ENCODE measurements at places on chromosomes 6 and 20.

- no peak for DNase-seq
Observed at GRCh38 chr20:62927128-62927705, 912 bp upstream of the DIDO1 start.

DNA sequence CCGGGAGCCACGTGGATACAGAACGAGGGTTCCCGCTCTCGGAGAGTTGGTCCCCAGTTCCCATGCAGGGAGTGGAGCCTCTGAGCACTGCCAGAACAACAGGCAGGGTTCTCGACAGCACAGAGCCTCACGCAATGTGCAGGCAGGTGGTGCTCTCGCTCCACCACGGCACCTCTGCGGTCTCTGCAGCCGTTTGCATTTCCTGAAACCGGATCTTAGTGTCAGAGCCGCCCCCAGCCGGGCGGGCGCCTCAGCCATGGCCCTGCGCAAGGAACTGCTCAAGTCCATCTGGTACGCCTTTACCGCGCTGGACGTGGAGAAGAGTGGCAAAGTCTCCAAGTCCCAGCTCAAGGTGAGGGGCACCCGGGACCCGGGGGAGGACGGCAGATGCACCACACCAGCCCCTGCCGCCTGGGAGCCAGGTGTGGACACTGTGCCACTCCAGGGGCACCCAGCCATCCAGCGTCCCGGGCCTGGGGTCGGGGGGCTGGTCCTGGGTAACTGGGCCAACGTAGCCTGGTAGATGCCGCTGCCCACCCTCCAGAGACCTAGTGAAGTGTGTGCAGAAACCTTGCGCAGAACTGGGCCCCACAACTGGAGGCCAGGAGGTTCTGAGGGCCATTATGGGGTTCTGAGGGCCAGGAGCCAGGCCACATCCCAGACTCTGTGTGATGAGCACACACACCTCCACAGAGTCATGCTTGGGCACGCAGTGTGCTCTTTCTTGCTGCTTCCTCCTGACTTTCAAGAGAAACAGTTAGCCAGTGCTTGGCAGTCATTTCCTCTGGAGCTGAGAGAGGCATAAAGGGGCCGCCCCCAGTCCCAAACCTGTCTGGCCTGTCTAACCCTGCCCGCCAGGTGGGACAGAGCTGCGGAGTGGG, at the start of gene DEF6:
TSS of gene DEF6 (plus strand) at position 218 of the 881 bp plus-strand sequence. CDS start at position 257, 39 bp downstream.
- peak; percentile 80 for DNase-seq

DNA sequence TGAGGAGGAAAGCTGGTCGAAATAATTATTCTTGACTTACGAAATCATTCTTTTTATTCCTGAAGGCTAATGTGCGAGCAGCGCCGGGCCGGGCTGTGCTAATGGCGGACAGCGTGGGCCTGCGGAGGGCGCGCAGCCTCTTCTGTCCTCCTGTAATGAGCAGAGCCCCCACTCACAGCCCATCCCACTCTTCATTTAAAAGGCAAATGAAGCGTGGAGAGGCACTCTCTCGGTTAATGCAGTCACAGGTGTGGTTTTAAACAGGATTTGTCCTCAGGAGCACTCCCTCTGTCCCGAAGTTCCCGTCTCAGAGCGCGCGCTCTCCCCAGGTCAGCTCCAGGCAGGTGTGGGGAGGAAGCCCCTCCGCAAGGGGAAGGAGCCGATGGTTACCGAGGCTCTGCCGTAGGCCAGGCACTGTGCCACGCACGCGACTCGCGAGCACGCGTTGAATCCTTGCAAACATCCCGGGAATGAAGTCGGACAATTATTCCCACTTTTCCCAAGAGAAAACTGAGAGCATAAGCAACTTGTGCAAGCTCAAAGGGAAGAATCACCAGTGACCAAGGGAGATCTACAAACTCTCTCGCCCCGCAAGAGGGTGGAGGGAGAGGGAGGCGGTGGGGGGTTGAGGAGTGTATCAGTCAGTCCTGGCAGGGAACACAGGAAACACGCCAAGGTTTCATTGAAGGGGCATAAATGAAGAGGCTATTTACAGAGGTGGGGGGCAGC, 35.5 kb upstream of the ZFAND3 start:
- no peak for DNase-seq

DNA sequence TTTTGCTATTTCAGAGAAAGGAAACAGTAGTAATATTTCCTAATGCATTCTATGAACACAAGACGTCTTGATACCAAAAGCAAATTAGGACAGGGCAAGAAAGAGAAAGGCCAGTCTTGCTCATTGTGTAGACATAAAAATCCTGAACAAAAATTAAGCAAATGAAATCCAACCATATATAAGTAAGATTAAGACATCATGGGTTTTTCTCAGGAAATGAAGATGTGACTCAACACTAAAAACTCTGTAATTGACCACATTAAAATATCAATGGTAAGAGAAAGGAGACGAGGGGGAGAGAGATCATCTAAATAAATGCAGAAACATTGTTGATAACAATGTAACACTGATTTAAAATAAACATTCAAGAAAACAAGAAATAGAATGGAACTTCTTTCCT, 205.4 kb downstream of the SOD2 start:
- no peak for DNase-seq

DNA sequence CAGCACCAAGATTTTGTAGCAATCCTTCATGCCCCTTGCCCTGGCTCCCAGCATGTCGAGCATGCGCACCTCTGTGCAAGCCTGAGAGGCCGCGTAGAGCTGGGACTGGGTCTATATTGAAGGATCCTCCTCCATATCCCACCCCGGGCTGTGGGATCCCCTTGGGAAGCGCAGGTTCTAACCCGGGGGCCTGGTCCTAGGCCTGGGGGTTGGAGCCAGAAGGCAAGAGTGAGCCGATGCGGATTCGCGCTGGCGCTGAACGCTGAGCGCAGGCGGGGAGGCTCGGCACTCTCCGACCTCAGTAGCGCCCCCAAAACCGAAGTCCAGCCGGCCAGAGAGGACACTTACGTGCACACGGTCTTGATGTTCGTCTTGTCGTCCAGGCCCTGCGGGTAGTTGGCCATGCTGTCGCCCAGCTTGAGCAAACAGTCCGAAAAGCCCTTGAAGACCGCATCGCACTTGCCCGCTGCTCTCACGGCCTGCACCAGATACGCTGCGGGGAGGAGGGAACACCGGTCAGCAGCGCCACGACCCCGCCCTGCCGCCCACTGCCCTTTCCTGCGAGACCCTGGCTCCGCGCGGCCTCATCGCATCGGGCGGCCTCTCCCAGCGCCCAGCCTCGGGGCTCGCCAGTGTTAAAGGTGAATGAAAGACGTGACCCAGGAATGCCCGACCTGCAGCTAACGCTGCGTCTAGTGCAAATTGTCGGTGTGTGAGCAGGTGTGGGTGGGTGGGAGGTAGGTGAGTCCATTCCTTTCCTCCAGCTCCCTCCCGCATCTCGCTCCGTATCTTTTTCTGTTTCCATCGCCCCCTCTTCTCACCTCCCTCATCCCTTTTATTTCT, 4.5 kb downstream of the NRN1 start:
- DNase-seq: no peak

DNA sequence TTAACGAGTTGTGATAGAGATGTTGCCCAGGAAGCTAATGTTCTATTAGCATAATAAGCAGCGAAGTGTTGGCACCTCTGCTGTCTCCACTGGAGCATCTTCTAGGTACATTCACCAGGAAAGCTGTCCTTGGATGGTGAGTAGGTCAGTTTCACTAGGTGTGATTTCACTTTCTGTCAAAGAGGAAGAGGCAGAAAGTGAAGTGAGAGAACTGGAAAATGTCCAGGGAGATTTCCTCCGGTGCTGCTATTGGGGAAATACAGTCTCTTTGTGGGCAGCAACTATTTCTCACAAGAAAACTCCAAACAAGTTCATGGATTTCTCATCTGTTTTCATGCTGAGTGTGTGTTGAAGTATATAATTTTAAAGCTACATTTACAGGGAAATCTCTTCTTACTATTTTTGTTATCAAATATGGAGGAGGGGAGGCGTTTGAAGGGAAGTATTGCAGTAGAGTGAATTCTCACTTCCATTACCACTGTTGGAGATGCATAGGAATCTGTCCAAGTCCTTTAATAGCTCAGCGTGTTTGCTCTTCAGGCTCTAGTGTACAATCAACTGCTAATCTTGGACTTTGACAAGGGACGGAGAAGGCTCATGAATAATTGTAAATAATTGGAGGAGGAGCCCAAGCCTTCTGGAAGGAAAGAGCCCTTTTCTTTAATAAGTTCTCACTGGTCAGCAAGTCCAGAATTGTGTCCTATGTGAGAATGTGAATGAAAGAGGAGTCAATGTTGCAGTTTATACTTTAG, 16.1 kb upstream of the TSBP1 start:
- no peak for DNase-seq

- DNase-seq: no peak
Observed at GRCh38 chr6:166809721-166810120, 146.6 kb downstream of the RNASET2 start.

DNA sequence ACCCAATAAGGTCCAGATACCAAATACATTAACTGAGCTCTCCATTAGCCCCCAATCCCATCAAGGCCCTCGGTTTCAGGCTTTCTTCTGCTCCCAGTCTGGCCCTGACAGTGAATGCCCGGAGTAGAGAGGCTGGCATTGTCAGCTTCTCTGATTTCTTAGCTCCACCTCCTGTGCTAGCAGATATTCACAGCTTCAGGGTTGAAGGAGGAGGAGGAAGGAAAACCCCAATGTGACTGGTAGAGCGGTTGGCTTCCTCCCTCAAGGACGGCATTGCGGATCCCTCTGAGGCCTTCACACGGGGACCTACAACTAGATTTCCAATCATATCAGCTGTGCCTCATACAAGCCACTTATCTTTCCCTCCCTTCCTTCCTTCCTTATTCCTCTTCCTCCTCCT, 164.1 kb upstream of the SYNDIG1 start:
- no peak for DNase-seq

GRCh38 chr20:41927189-41927588, 309.0 kb upstream of the CHD6 start:
- no peak for DNase-seq

- no peak for DNase-seq
Observed at GRCh38 chr6:165962366-165962765, 205.3 kb downstream of the TBXT start.

DNA sequence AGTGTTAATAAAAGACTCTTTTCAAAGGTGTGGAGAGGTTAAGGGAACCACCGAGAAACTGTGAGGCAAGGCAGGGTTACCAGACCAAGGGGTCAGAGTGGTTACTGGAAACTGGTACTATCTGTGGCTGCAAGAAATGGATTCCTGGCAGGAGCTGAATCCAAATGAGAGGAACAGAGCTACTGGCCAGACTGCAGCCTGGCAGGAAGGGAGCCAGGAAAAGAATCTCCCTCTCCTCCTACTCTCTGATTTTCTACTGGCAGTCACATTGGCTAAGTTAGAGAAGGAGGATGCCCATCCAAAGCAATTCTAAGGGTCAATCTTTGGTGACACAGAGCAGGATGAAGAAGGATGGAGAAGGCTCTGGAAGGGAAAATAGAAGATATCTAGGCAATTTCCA, 211.5 kb downstream of the GRM1 start:
- DNase-seq: no peak

GRCh38 chr6:116101302-116101718, 657 bp downstream of the NT5DC1 start:
- no peak for DNase-seq

- no peak for DNase-seq
Observed at GRCh38 chr6:140909156-140909555, 1223.6 kb upstream of the GJE1 start.

- DNase-seq: peak; percentile 17
Observed at GRCh38 chr20:43722153-43722505, 4.7 kb downstream of the GTSF1L start.

GRCh38 chr20:57030611-57031600, 235.5 kb downstream of the BMP7 start:
- no peak for DNase-seq

DNA sequence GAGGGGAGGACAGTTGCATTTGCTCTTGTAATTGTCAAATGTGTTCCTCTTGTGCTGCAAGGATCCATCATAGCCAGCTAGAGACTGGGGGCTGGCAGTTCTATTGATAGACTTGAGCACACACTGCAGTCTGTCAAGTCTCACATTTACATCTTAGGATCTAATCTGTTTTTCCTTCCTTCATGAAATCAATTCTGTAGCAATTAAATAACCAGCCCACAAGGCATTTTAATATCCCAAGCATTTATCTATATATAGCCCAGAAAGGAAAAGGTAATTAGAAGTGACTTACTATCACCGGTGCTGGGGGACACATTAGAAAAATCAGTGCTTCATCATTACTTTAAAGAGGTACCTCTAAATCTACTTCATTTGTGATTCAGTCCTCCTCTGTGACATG, 143.0 kb upstream of the STXBP5 start:
- no peak for DNase-seq

DNA sequence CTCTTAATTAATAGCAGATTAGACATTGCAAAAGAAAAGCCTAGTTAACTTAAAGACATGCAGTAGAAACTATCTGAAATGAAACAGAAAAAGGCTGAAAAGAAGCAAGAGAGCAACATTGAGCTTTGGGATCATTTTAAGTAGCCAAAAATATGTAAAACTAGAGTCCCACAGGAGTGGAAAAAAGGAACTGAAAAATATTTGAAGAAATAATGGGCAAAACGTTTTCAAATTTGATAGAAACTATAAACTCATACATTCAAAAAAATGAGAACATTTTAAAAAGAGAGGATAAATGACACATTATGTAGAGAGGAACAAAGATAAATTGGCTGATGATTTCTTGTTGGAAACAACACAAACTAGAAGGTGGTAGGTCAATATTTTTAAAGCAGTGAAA, 166.1 kb upstream of the AKAP12 start:
- no peak for DNase-seq

- no peak for DNase-seq
Observed at GRCh38 chr6:89368999-89369398, 16.5 kb upstream of the UBE2J1 start.

DNA sequence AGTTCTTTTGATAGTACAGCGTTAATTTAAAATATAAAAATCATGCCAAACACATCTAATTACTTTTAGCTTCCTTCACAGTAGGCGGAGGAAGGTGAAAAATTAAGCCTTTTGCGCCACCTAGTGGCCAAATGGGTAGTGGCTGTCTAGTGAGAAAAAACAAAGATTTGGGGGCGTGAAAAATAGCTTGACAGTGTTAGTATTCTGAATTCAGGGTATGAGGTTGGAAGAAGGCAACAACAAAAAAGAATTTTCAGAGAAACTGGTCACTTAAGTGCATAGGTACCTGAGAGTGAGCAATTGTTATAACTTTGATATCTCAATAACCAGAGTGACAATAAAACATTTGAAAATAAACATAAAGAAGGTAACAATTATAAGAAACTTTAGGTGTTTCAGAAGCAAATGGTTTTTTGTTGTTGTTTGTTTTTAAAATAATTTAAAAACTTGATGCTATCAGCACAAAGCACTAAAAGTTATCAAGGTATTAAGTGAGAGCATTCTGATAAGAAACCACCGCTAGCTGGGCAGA, 14.3 kb downstream of the PSMB9 start:
- DNase-seq: peak; percentile 85

GRCh38 chr6:155497273-155497672, 41.6 kb upstream of the NOX3 start:
- DNase-seq: no peak

DNA sequence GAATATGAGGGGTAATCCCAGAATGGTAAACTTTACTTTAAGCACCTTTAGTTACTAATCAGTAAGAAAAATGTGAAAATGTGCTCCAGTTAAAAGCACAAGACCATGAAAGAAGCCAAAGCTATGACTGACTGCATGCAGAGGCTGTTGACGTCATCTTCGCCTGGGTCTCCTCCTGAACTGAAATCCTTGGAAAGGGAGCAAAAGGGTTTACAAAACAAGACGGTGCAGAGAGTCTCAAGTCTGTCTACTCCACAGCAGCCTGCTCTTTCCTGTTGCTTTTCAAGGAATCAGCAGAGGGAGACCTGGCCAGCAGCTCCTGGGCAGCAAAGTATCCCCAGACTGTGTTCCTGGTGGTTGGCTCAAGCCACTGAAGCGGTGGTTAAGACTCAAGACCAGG, 10.2 kb downstream of the FKBP1A start:
- DNase-seq: no peak
